Hepatocyte (in vitro differentiated cells): ENCODE measurements at places on chromosomes 16 and 17. TPM values are rescaled to one million over a fixed set of nuclear protein-coding genes. Genes with fewer than 3 reads are reported as not detected.
A peak's percentile ranks its signal among the peaks of the same experiment; 100 is the strongest.

DNA sequence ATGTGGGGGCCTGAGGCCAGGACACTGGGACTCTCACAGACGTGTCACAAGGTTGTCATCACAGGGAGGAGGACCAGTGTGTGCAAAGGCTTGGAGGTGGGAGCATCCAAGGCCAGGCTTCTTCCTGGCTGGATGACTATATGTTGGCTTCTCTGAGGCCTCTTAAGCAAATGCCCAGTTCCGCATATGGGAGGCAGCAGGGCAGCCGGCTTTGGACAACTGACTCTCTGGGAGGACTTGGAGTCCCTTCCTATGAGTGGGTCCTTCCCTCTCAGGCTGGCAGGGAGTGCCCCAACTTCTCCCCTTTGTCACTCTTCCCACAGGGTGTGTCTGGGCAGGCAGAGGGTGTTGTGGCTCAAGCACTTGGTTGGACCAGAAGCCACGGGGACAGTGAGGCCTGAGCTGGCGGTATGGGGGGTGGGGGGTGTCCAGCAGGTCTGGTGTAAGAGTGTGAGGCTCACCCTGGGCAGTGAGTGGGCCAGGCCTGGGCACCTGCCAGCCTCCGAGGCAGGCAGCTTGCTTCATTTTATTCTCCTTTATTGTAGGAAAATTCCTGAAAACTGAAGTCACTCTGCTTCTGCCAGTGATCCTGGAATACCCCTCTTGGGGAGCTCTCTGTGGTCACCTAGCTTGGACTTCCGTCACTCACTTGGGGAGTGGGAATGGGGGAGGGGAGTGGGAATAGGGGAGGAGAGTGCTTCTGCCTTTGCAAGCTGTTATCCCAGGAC, 14.9 kb downstream of the ADGRG1 start:
- H3K27ac ChIP-seq, result no peak overlapping the region
- H3K4me3 ChIP-seq, result no peak overlapping the region
- no peaks in the 10 kb centered on the region for H3K36me3 ChIP-seq
- DNase-seq, result no peak

- no peak overlapping the region for H3K4me3 ChIP-seq
- H3K27me3 ChIP-seq, result no peaks in the 10 kb centered on the region
- H3K36me3 ChIP-seq, result no peaks in the 10 kb centered on the region
- no peak for DNase-seq
- H3K4me1 ChIP-seq, result peaks cover 28% of the 10 kb centered on the region
- peak overlapping the region; percentile 34 for H3K27ac ChIP-seq
Observed at GRCh38 chr16:84735849-84736586, 36.2 kb downstream of the USP10 start.

- H3K4me3 ChIP-seq, result no peak overlapping the region
- no peak overlapping the region for H3K27ac ChIP-seq
- H3K27me3 ChIP-seq, result no peaks in the 10 kb centered on the region
- no peaks in the 10 kb centered on the region for H3K36me3 ChIP-seq
- H3K4me1 ChIP-seq, result no peaks in the 10 kb centered on the region
Observed at GRCh38 chr17:49388290-49388640, 26.2 kb upstream of the ZNF652 start.

- no peaks in the 10 kb centered on the region for H3K36me3 ChIP-seq
- peaks cover 14% of the 10 kb centered on the region for H3K4me1 ChIP-seq
- no peak overlapping the region for H3K27ac ChIP-seq
- no peaks in the 10 kb centered on the region for H3K27me3 ChIP-seq
- H3K4me3 ChIP-seq, result no peak overlapping the region
- DNase-seq, result no peak
Observed at GRCh38 chr16:57518922-57519321, 17.4 kb downstream of the CCDC102A start.

GRCh38 chr16:19177111-19177739, 9.2 kb downstream of the SYT17 start:
- no peaks in the 10 kb centered on the region for H3K27me3 ChIP-seq
- no peak overlapping the region for H3K4me3 ChIP-seq
- no peaks in the 10 kb centered on the region for H3K36me3 ChIP-seq
- H3K27ac ChIP-seq, result no peak overlapping the region

DNA sequence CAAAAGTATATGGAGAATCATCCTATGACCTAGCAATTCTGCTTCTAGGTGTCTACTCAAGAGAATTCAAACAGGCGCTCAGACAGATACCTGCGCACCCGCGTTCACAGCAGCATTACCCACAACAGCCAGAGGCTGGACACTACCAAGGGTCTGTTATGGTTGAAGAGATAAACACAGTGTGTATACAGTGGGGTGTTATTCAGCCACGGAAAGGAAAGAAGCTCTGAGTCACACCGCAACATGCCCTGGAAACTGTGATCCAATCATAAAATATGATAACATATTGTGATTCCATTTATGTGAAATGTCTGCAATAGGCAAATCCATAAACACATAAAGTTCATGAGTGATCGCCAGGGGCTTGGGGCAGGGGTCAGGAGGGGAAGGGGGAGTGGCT, 18.0 kb upstream of the JPH3 start:
- H3K27ac ChIP-seq, result no peak overlapping the region
- no peaks in the 10 kb centered on the region for H3K36me3 ChIP-seq
- no peak for DNase-seq
- no peak overlapping the region for H3K4me3 ChIP-seq
- no peaks in the 10 kb centered on the region for H3K27me3 ChIP-seq

- no peaks in the 10 kb centered on the region for H3K36me3 ChIP-seq
- no peak for DNase-seq
Observed at GRCh38 chr16:13920510-13920818, 510 bp downstream of the ERCC4 start.

DNA sequence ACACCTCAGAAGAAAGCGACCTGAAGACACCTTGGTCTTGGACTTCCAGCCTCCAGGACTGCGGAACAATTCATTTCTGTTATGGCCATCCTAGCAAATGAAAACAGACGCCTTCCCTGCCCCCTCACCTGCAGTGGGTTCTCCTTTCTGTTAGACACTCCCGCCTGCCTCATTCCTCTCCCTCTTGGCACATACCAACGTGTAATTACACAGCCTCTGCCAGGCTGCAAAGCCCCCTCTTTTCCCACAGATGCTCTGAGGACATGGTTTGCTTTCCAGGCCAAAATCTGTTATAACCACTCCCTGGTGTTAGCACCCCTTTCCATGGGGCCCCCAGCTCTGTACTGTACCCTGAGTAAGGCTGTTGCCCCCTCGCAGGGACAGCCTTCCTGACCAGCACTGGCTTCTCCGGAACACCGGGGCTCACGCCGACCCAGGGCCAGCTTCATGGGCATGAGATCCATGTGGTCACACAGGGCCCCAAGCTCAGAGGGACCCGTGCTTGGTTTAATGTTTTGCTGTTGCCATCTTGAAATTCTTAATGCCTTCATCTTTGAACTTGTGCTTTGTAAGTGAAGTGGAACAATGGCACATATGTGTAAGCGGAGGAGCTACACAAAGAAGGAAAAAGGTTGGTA, 64.1 kb downstream of the SDK2 start:
- H3K4me3 ChIP-seq, result no peak overlapping the region
- DNase-seq, result no peak
- H3K27ac ChIP-seq, result no peak overlapping the region
- H3K36me3 ChIP-seq, result no peaks in the 10 kb centered on the region
- H3K4me1 ChIP-seq, result no peaks in the 10 kb centered on the region

GRCh38 chr17:61570118-61570517, 20.9 kb downstream of the NACA2 start:
- no peak overlapping the region for H3K27ac ChIP-seq
- DNase-seq, result no peak
- H3K4me3 ChIP-seq, result no peak overlapping the region
- no peaks in the 10 kb centered on the region for H3K4me1 ChIP-seq
- no peaks in the 10 kb centered on the region for H3K36me3 ChIP-seq

GRCh38 chr17:66929591-66929990, 34.9 kb upstream of the CACNG4 start:
- no peaks in the 10 kb centered on the region for H3K4me1 ChIP-seq
- H3K27me3 ChIP-seq, result no peaks in the 10 kb centered on the region
- H3K36me3 ChIP-seq, result no peaks in the 10 kb centered on the region
- no peak overlapping the region for H3K4me3 ChIP-seq
- no peak overlapping the region for H3K27ac ChIP-seq

GRCh38 chr16:3283543-3284447, 504 bp downstream of the ZNF263 start:
- H3K4me1 ChIP-seq, result peaks cover 10% of the 10 kb centered on the region
- peak overlapping the region; percentile 100 for H3K27ac ChIP-seq
- no peak for DNase-seq
- peaks cover 5% of the 10 kb centered on the region for H3K36me3 ChIP-seq
- peak overlapping the region; percentile 89 for H3K4me3 ChIP-seq

- H3K36me3 ChIP-seq, result no peaks in the 10 kb centered on the region
- peaks cover 10% of the 10 kb centered on the region for H3K4me1 ChIP-seq
- H3K27ac ChIP-seq, result no peak overlapping the region
- H3K27me3 ChIP-seq, result no peaks in the 10 kb centered on the region
Observed at GRCh38 chr16:86558355-86559193, 3.5 kb upstream of the MTHFSD start.

GRCh38 chr17:56521414-56522141, 71.9 kb upstream of the NOG start:
- no peaks in the 10 kb centered on the region for H3K27me3 ChIP-seq
- no peak overlapping the region for H3K4me3 ChIP-seq
- H3K27ac ChIP-seq, result no peak overlapping the region
- H3K4me1 ChIP-seq, result no peaks in the 10 kb centered on the region

- no peaks in the 10 kb centered on the region for H3K27me3 ChIP-seq
- H3K4me1 ChIP-seq, result no peaks in the 10 kb centered on the region
- no peak for DNase-seq
- H3K4me3 ChIP-seq, result no peak overlapping the region
- no peak overlapping the region for H3K27ac ChIP-seq
Observed at GRCh38 chr17:49388692-49389513, 25.8 kb downstream of the PHB1 start.

GRCh38 chr16:81035975-81036750, 521 bp downstream of the ATMIN start:
- DNase-seq, result peak; percentile 67
- H3K36me3 ChIP-seq, result no peaks in the 10 kb centered on the region
- H3K27ac ChIP-seq, result peak overlapping the region; percentile 87
- H3K4me3 ChIP-seq, result peak overlapping the region; percentile 87
- H3K27me3 ChIP-seq, result no peaks in the 10 kb centered on the region

DNA sequence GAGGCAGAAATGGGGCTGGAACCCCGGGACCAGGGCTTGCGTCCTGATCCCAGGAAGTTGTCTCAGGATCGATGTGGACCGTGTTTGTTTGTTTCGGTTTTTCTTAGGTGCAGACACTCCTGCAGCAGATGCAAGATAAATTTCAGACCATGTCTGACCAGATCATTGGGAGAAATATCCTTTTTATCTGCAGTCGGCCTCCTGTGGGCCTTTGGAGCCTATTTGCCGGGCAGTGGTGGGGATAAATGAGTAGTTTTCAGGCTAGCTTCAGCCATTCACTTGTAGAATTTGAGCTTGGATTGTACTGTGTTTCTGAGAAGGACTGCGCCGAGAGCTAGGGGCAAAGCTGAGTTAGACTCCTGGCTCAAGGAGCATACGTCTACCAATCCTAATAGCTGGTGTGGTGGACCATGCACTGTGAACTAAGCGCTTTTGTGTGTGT, 816 bp downstream of the HSBP1 start:
- peak overlapping the region; percentile 70 for H3K27ac ChIP-seq
- DNase-seq, result no peak
- H3K4me1 ChIP-seq, result peaks cover 6% of the 10 kb centered on the region

GRCh38 chr17:70405492-70406220, 236.3 kb downstream of the KCNJ2 start:
- DNase-seq, result peak; percentile 39
- H3K36me3 ChIP-seq, result no peaks in the 10 kb centered on the region
- no peaks in the 10 kb centered on the region for H3K27me3 ChIP-seq
- H3K4me3 ChIP-seq, result no peak overlapping the region

- H3K4me1 ChIP-seq, result no peaks in the 10 kb centered on the region
- H3K36me3 ChIP-seq, result no peaks in the 10 kb centered on the region
- no peak overlapping the region for H3K4me3 ChIP-seq
- no peak for DNase-seq
- no peaks in the 10 kb centered on the region for H3K27me3 ChIP-seq
- no peak overlapping the region for H3K27ac ChIP-seq
Observed at GRCh38 chr17:53133876-53134275, 688.9 kb upstream of the KIF2B start.

- H3K36me3 ChIP-seq, result no peaks in the 10 kb centered on the region
- H3K4me1 ChIP-seq, result no peaks in the 10 kb centered on the region
- H3K27me3 ChIP-seq, result no peaks in the 10 kb centered on the region
- H3K4me3 ChIP-seq, result no peak overlapping the region
Observed at GRCh38 chr16:88724855-88725555, 18.7 kb downstream of the CTU2 start.

DNA sequence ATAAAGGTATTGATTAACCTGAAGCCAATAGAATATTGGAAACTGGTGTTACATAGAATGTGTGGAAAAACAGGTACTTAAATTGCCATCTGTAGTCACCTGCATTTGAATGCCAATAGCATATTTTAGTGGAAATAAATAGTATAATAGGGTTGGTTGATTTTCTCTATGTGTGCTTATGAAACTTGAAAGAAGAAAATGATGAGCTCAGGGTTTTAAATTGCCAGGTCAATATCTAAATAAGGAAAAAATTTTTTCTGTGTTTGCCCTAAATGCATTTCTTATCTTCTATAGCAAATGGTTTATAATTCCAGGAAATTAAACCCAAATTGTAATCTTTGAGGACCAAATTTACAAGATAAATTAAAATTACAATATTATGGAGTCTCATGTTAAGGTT, 626.6 kb downstream of the CDH8 start:
- H3K27ac ChIP-seq, result no peak overlapping the region
- no peaks in the 10 kb centered on the region for H3K4me1 ChIP-seq

DNA sequence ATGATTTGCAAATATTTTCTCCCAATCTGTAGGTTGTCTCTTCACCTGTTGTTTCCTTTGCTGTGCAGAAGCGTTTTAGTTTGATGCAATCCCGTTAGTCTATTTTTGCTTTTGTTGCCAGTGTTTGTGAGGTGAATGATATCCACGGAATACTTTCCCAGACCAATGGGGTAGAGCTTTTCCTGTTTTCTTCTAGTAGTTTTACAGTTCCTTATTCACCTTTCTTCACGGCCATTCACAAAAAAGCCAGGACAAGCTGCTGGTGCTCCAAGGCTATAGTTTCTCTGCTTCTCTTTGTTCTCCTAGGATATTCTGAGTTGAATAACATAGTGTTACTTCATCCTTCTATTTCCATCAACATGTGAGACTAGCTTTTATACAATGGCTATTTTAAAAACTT, 98.7 kb downstream of the UTP18 start:
- H3K36me3 ChIP-seq, result no peaks in the 10 kb centered on the region
- no peaks in the 10 kb centered on the region for H3K4me1 ChIP-seq
- no peak for DNase-seq

DNA sequence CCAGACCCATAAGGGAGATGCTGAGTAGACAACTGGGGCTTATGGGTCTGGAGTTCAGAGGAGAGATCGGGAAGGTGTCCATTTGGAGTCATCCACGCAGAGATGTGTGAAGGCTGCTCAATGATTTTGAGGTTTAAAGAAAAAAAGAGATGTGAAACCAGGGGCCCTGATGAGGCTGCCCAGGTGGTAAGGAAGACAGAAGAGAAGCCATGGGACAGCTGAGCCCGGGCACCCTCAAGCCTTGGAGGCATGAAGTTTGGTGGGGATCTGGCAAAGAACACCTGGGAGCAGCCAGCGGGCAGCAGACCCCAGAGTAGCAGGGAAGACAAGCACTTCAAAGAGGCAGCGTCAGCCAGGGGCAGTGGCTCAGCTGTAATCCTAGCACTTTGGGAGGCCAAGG, 20.8 kb upstream of the MYO15B start:
- no peak for DNase-seq
- no peaks in the 10 kb centered on the region for H3K36me3 ChIP-seq
- H3K4me1 ChIP-seq, result no peaks in the 10 kb centered on the region
- no peak overlapping the region for H3K27ac ChIP-seq
- H3K27me3 ChIP-seq, result no peaks in the 10 kb centered on the region
- H3K4me3 ChIP-seq, result no peak overlapping the region

The HBQ1 gene
- total RNA-seq, result not detected in 2 replicates

The MFSD6L gene
- total RNA-seq, result 1.8 and 2.2 TPM in 2 replicates

The NPIPB13 gene
- 2.4 and 3.5 TPM in 2 replicates for total RNA-seq
